ENCODE measurements at places on chromosomes 7 and 10.

DNA sequence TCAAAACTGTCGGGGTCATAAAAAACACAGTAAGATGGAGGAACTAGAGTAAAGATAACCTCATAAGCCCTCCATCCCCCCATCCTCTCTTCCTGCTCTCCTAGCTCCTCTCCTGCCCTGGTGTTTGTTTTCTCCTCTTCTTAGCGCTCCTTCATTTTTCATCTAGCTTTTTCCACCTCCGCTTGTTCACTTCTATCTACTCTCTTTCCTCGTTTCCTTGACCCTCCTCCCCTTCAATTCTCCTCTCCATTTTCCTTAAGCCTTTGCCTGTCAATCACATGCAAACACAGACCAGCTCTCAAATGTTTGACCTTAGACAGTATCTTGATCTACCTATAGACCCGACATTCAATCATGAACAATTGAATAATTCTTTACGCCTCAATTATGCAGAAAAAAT is 10.0 kb downstream of the NCAPG2 start:
- DNase-seq: no peak

- DNase-seq: no peak
Measured at GRCh38 chr10:42864575-42864974, 82.0 kb downstream of the BMS1 start.

DNA sequence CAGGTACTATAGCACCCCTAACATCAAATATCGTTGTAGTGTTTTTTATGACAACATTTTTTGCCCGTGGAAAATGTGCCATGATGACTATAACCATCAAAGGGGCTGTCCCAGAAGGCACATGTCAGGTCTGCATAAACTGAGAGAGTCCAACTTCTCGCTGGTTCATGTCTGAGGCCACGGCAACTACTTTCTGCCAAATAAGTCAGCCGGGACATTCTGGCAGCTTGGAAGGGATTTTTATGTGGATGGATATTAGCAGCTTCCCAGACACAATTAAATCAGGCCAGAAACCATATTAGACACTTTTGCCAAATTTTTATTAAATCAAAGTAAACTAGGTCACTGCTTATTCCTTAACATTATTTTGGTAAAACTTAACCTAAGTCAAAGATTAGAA is 477.4 kb upstream of the FZD8 start:
- no peak for DNase-seq

DNA sequence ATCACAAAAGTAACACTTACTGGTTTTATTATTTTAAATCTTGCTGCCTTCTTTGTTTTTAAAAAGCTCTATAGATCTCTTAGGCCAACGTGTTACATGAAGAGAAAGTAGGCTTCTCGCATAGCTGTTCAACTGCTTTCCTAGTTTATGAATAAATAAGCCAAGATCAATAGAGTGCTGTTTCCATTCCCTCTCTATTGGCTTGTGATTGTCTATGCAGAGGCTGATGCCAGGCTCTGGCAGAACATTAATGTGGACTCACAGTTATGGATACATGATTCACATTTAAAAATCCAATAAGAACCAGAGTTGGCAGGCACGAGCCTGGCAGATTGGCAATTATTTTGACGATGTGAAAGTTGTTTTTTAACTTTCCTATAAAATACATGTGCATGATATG is 137.5 kb downstream of the GNAT3 start:
- no peak for DNase-seq

- no peak for DNase-seq
Measured at GRCh38 chr7:41731493-41732435, 28.9 kb upstream of the INHBA start.
